ENCODE measurements at places on chromosomes 5 and 9. TPM values are rescaled to one million over a fixed set of nuclear protein-coding genes. Genes with fewer than 3 reads are reported as not detected.

Gene PCDHB16
- polyA plus RNA-seq = 0.73 TPM

Gene C6
- polyA plus RNA-seq = not detected

Gene TMEM215
- 0.71 TPM for polyA plus RNA-seq

Gene THG1L
- polyA plus RNA-seq = 15.9 TPM

Gene UBQLN1
- 78.2 TPM for polyA plus RNA-seq

Gene EIF4E1B
- not detected for polyA plus RNA-seq

Gene KCNMB1
- 0.19 TPM for polyA plus RNA-seq

Gene FBP1
- 3.0 TPM for polyA plus RNA-seq

Gene LHX3
- not detected for polyA plus RNA-seq

Gene SHISAL2B
- 21.1 TPM for polyA plus RNA-seq

Gene ANKHD1
- polyA plus RNA-seq = 73.0 TPM

Gene SAPCD2
- polyA plus RNA-seq = 13.4 TPM

Gene IL5
- not detected for polyA plus RNA-seq

Gene SCAI
- polyA plus RNA-seq = 13.1 TPM

Gene IFNA2
- polyA plus RNA-seq = not detected

Gene PTGS1
- polyA plus RNA-seq = 0.10 TPM

Gene FOXD4L4
- polyA plus RNA-seq = not detected

Gene SLCO6A1
- polyA plus RNA-seq = 0.34 TPM

Gene MTRR
- polyA plus RNA-seq = 11.6 TPM

Gene C5orf46
- 0.42 TPM for polyA plus RNA-seq

Gene FBXL7
- 5.0 TPM for polyA plus RNA-seq

Gene PCDHB5
- 18.7 TPM for polyA plus RNA-seq

Gene PLGRKT
- polyA plus RNA-seq = 33.1 TPM

Gene CCL27
- polyA plus RNA-seq = not detected

Gene HINT2
- 69.9 TPM for polyA plus RNA-seq

Gene THOC3
- polyA plus RNA-seq = 66.7 TPM

Gene ABO
- polyA plus RNA-seq = 0.21 TPM

Gene ANXA1
- 3.3 TPM for polyA plus RNA-seq

Gene GRXCR2
- polyA plus RNA-seq = not detected

Gene CDH9
- polyA plus RNA-seq = 0.26 TPM

Gene LCN1
- not detected for polyA plus RNA-seq

Gene DCP2
- 96.6 TPM for polyA plus RNA-seq

Gene PCDHA10
- polyA plus RNA-seq = 3.9 TPM

Gene LRRTM2
- 1.5 TPM for polyA plus RNA-seq

Gene CNTFR
- polyA plus RNA-seq = 0.73 TPM

Gene PCDHGA5
- polyA plus RNA-seq = 0.49 TPM

Gene LYRM7
- polyA plus RNA-seq = 34.8 TPM

Gene HIGD2A
- polyA plus RNA-seq = 206 TPM

Gene MPDZ
- polyA plus RNA-seq = 32.6 TPM

Gene ACO1
- 16.2 TPM for polyA plus RNA-seq

Measured in GM23338 (cell line).